ENCODE measurements at places on chromosomes 5 and 9. TPM values are rescaled to one million over a fixed set of nuclear protein-coding genes. Genes with fewer than 3 reads are reported as not detected.

Gene EGR1
- 371 TPM for polyA plus RNA-seq

DNA sequence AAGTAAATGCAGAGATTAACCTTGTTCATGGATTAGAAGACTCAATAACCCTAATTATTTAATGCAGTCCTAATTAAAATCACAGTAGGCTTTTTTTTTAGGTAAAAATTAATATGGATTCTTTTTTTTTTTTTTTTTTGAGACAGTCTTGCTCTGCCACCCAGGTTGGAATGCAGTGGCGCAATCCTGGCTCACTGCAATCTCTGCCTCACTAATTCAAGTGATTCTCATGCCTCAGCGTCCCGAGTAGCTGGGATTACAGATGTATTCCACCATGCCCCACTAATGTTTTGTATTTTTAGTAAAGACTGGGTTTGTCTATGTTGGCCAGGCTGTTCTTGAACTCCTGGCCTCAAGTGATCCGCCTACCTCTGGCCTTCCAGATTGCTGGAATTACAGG lies 40.6 kb downstream of the DENND4C start:
- no peaks in the 10 kb centered on the region for H3K27me3 ChIP-seq
- H3K36me3 ChIP-seq: peaks cover 7% of the 10 kb centered on the region
- H3K27ac ChIP-seq: no peak overlapping the region
- H3K4me1 ChIP-seq: no peaks in the 10 kb centered on the region

DNA sequence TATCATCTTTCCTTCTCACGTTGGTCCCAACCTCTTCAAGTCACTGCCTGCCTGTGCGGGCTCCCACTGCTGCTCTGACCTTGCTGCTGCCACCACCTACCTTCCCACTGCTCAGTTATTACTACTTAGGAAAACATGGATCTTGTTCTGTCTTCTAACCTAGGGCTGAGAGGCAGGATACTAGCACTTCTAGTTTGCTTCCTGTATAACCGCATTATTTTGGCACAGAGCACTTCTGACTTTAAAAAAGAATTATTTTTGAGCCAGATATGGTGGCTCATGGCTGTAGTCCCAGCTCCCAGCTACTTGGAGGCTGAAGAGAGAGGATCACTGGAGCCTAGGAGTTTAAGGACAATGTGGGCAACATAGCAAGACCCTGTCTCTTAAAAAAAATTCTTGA lies 135.4 kb upstream of the GNA14 start:
- H3K4me3 ChIP-seq: no peak overlapping the region
- H3K27ac ChIP-seq: no peak overlapping the region
- H3K36me3 ChIP-seq: peaks cover 16% of the 10 kb centered on the region
- no peak for DNase-seq

- H3K4me3 ChIP-seq: no peak overlapping the region
- H3K27me3 ChIP-seq: peaks cover 23% of the 10 kb centered on the region
- no peak overlapping the region for H3K27ac ChIP-seq
- no peak for DNase-seq
- no peaks in the 10 kb centered on the region for H3K36me3 ChIP-seq
Measured at GRCh38 chr5:88702332-88702731, 180.7 kb downstream of the MEF2C start.

Gene FOXD4L4
- polyA plus RNA-seq: 0.03 TPM

Gene LECT2
- not detected for polyA plus RNA-seq

DNA sequence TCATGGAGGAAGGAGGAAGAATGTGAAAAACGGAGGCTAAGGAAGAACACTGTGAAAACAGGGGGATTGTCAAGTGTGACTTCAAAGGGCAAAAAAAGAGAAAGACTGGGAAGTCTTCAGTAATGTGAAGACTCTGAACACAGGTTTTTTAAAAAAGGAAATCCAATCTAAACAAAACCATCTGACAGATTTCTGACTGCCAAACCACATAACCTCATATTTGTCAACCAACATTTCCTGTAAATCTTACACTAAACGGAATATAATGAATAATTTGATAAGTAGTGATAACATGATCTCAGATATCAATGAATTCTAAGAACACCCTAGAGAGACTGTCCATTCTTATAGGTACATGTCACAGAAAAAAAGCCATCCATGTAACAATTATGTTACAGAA lies 124.7 kb downstream of the FBN2 start:
- no peaks in the 10 kb centered on the region for H3K4me1 ChIP-seq
- H3K4me3 ChIP-seq: no peak overlapping the region
- H3K36me3 ChIP-seq: no peaks in the 10 kb centered on the region
- no peaks in the 10 kb centered on the region for H3K27me3 ChIP-seq
- DNase-seq: no peak
- no peak overlapping the region for H3K27ac ChIP-seq

DNA sequence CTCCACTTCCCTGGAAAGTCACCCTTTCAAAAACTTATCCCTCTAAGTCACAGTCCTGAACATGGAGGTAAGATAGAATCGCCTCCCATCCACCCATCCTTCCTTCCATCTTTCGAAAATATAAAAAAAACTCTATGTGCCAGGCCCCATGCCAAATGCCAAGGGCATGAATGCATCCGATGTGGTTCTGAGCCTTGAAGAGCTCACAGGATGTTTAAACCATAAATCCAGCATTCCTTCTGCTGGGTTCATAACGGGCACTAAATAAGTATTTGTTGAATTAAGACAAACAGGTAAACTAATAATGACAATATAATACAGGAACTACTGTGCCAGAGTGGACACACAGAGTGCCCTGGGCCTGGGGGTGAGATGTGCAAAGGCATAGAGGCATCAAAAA lies 147.3 kb downstream of the TTLL11 start:
- no peaks in the 10 kb centered on the region for H3K4me1 ChIP-seq
- DNase-seq: no peak
- H3K4me3 ChIP-seq: no peak overlapping the region
- H3K36me3 ChIP-seq: no peaks in the 10 kb centered on the region
- no peaks in the 10 kb centered on the region for H3K27me3 ChIP-seq

- H3K4me1 ChIP-seq: no peaks in the 10 kb centered on the region
- no peaks in the 10 kb centered on the region for H3K27me3 ChIP-seq
- no peak overlapping the region for H3K27ac ChIP-seq
- no peak for DNase-seq
- H3K4me3 ChIP-seq: no peak overlapping the region
- no peaks in the 10 kb centered on the region for H3K36me3 ChIP-seq
Measured at GRCh38 chr9:22469928-22470544, 23.4 kb downstream of the DMRTA1 start.

DNA sequence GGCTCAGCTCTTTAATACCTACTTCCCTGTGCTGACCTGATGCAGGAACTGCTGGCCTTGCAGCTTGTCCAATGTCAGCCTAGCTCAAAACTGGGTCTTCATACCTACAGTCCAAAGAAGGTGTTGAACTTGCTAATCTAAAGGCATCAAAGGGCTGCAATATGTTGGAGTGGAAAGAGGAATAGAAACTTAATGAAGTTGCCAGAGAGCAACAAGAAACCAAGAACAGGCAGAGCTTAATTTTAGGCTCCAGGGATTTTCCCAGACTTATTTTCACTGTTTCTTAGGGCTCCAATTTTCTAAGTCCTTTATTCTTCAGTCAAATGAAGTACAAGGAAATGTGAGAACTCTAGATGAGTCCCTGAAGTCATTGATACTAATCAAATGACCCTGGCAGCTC lies 17.6 kb upstream of the ERCC6L2 start:
- DNase-seq: no peak
- H3K27me3 ChIP-seq: no peaks in the 10 kb centered on the region
- no peaks in the 10 kb centered on the region for H3K4me1 ChIP-seq

DNA sequence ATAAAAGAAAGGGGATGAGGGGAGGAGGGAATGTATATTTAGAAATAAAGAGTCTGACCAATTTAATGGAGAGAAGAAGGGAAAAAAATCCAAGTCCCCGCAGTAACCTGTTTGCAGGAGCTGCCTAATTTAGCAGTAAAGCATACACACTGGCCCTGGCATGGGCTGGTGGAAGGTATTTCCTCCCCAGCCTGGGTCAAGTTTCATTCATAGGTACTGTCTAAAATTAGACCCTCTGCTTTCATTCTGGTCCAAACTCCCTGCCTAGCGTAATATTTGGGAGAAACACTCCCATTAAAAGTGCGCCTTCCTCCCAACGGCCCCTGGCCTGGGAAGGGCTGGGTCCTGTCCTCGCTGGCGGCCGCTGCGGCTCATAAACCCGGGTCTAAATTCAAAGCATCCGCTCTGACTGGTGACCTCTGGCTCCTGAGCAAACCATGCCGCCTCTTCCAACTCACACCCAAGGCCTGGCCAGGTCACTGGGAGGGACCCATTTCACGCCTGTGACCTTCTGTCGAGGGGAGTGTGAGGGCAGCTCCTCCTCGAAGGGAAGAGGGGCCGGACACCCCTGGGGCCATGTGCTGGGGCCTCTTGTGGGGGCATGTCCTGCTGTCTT lies 123.2 kb downstream of the FGF18 start:
- H3K27ac ChIP-seq: no peak overlapping the region
- H3K4me1 ChIP-seq: no peaks in the 10 kb centered on the region
- H3K36me3 ChIP-seq: no peaks in the 10 kb centered on the region
- DNase-seq: no peak
- H3K4me3 ChIP-seq: no peak overlapping the region

Gene NDUFAF2
- 39.3 TPM for polyA plus RNA-seq

Gene CATSPER3
- polyA plus RNA-seq: 1.4 TPM

Gene ITK
- 1.5 TPM for polyA plus RNA-seq

Gene THBS4
- 3.3 TPM for polyA plus RNA-seq

All from large intestine (tissue), 12 donors.